ENCODE measurements at places on chromosomes 1 and 21.
A peak's percentile ranks its signal among the peaks of the same experiment; 100 is the strongest.

DNA sequence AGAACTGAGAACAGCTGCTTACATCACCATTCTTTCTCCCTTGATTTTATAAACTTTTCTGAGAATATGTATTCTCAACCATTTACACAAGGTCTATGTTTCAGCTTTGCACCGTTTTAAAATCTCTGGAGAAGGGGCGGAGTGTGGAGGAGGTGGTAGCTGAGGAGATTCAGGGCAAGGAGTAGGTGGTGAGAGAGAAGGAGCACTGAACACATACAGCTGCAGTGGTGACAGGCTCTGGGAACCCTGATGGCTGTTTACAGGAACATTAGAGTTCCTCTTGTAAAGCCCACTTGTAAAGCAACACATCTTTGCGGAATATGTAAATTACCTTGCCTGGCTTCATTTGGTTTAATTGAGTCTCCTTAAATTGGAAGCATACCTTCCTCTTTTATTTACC is 89.7 kb downstream of the SMYD2 start:
- no peak for DNase-seq

DNA sequence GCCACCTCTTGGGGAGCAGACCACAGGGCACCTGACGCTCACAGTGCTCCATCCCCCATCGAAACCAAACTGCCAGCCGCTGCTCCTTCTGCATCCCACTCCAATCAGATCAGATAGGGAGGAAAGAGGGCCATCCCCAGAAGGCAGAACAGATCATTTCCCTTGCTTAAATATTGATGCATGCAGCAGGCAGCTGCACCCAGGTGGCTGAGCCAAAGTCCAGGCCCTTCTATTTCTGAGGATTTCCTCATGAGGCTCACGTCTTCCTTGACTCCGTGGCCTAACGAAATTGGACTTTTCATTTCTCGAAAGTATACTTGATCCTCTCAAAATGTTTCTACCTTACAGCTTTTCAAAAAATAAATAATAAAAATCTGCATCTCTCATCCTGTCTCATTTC is 239.2 kb downstream of the ATG4C start:
- no peak for DNase-seq

DNA sequence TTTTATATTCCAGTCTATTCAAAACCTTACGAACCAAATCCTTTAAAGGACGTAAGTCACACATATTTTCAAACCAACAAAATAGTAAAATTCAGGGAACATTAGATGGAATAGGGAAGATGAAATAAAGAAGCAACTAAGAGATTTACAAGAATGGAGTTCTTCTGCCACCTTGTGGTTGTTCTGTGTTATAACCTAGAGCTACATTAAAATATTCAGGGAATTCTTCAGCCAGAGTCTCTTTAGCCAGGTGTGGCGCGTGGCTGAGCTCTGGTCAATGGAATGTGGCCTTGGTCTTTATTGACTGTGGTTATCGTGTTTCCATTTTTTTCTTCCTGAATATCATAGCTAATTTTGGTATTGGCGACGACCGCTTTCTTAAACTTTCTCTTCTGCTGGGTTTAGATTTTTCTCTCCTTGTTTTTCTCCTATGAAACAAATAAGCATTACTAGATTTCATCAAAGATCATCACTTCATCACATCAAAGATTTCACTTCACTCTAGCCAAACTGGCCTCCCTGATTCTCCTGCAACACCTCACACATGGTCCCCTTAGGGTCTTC is 221.3 kb downstream of the MRPL39 start:
- no peak for DNase-seq

GRCh38 chr1:98049370-98050135 is 128.7 kb upstream of the DPYD start:
- DNase-seq: no peak

- DNase-seq: no peak
Observed at GRCh38 chr1:179506199-179506598, 69.5 kb downstream of the NPHS2 start.

DNA sequence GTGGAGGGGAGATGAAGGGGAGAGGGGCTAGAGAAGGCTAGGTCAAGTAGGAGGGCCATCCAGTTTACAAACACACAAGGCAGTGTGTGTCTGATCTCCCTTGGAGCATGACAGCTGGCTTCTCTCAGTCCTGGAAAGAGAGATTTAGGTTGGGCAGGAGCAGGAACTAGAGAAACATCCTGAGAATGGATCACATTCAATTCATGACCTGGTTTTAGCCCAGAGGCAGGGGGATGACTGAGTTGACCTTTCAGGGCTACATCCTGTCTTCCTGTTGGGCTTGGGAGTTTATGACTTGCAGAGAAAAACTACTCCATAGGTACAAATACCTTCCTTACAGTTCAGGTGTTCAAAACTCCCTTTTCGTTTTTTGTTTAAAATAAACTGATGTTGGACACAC is 97.0 kb downstream of the IGSF21 start:
- no peak for DNase-seq

DNA sequence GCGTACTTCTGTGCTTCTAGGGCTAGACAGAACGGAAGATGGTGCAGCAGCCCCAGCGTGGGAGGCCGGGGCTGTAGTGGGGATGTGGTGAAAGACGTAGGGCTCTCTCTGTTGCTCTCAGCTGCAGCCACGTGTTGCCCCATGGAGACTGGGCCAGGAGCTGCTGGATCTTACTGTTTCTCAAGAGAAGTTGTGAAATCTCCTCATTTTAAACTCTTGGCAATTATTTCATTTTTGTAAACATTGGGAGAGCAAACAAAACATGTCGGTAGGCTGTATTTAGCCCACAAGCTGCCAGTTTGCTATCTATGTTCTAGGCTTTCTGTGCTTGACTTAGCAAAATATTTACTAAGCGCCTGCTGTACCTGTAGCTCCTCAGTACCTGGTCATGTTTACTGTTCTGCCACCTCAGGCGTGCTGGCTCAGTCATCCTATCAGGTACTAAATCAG is 15.9 kb upstream of the ELOA start:
- peak; percentile 59 for DNase-seq

- no peak for DNase-seq
Observed at GRCh38 chr1:87296206-87296605, 32.5 kb upstream of the LMO4 start.

DNA sequence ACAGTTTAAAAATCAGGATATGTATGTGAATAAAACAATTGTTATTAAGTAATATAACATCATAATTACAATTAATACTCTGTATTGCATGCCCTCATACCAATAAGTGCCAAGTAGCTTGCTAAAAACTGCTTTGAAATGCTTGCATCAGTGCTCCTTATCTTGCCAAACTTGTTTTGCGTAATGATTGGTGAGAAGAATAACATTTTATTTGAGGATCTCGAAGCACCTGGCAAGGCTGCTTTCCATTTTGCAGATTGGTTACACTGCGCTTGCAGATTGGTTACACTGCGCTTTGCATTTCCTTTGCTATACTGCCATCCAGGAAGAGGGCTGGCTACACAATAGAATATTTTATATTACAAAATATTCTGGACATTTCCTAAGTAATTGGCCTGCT is 1.7 kb upstream of the PBX1 start:
- DNase-seq: no peak

GRCh38 chr1:58815069-58815685 is 31.3 kb upstream of the JUN start:
- DNase-seq: peak; percentile 89

DNA sequence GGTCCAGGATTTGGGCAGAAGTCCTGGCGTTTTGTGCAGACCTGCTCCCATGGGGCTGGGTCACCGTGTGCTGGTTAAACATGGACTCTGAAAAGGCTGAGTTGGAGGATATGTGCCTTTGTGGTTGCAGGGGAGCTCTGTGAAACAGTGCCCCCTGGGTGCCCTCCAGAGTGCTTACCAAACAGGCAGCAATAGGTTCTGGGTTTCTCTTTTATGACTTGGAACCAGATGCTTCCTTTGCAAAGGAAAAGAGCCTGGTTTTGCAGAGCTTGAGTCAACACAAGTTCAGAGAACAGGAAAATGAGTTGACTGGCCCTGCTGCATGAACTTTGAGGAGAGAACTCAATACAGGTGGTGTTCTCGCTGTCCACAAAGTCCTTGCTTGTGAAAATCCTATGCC is 288.9 kb downstream of the TM2D1 start:
- DNase-seq: no peak

- peak; percentile 91 for DNase-seq
Observed at GRCh38 chr21:44949779-44950198, 10.0 kb downstream of the SLX9 start.

DNA sequence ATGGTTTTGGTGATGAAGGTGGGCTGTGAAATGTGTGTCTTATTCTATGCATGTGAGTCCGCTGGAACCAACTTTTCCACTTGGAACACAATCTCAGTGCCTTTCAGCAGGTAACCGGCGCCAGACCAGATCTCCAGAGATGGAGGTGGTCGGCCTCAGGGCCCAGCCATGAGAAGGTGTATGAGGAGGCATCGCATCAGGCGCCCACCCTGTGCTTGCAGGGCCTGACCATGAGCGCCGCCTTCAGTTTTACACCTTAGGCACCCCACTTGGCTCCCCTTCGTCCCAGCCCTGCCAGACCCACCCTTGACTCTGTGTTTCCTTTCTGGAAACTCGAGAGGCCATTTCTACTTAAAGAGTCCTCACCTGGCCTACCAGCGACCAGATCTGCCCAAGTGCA is 48.6 kb upstream of the ATF3 start:
- DNase-seq: no peak

DNA sequence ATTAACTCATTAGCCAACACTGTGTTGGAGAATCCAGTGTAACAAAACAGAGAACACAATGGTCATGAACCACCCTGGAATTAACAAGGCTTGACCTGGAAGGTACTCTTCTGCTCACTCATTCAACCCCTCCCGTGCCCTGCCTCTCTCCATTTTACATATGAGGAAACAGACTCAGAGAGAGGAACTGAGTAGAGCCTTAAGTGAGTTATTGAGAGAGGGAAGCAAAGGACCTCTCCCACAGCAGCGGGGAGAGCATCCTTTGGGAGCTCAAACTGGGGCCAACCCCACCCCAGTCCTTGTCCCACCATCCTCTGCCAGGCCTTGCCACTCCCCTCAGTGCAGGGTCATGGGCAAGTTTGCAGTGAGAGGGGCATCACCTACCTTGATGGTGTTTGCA is 1.4 kb downstream of the S100A12 start:
- no peak for DNase-seq

DNA sequence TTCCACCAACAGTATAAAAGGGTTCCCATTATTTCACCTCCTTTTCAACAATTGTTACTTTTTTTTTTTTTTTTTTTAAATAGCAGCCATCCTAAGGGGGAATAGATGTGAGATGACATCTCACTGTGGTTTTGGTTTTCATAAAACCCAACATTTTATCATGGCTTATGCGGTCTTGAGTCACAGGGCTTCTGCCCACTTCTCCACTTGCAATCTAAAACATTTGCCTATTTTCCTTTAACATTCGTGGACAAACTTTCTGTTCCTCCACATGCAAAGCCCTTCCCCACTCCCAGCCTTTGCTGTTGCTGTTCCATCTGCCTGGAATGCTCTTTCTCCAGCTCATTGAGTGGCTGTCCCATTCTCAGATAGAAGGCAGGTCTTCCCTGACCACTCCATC is 239.7 kb upstream of the KCNK2 start:
- no peak for DNase-seq

DNA sequence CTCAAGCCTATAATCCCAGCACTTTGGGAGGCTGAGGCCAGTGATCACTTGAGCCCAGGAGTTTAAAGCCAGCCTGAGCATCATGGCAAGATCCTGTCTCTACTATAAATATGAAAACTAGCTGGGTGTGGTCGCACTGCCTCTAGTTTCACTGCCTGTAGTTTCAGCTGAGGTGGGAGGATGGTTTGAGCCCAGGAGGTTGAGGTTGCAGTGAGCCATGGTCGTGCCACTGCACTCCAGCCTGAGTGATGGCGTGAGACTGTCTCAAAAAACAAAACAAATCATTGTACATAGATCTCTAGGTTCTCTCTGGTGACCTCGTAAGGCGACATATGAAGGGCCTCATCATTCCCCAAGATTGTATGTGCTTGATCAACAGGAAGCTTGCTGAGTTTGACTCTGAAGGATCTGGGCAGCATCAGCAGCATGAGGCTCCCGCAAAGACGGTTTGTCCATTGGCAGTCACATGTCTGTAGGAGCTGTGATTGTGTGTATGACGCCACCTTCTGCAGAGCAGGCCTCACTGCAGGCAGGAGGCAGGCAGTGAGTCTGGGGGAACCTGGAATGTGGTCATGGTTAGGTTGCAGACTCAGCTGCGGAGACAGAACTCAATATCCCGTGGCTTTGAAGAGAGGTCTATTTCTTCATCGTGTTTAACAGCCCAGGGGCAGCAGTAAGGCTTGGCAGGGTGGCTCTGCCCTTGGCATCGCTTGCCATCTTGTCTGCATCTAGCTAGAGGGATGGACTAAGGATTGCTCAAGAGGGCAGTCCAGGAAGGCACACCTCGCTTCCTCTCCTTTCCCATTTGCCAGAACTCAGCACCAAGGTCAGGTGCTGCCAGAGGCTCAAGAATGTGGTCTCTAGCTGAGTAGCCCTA is 14.0 kb downstream of the ATP5PO start:
- no peak for DNase-seq

- DNase-seq: no peak
Observed at GRCh38 chr21:38171723-38172344, 85.0 kb upstream of the KCNJ15 start.

DNA sequence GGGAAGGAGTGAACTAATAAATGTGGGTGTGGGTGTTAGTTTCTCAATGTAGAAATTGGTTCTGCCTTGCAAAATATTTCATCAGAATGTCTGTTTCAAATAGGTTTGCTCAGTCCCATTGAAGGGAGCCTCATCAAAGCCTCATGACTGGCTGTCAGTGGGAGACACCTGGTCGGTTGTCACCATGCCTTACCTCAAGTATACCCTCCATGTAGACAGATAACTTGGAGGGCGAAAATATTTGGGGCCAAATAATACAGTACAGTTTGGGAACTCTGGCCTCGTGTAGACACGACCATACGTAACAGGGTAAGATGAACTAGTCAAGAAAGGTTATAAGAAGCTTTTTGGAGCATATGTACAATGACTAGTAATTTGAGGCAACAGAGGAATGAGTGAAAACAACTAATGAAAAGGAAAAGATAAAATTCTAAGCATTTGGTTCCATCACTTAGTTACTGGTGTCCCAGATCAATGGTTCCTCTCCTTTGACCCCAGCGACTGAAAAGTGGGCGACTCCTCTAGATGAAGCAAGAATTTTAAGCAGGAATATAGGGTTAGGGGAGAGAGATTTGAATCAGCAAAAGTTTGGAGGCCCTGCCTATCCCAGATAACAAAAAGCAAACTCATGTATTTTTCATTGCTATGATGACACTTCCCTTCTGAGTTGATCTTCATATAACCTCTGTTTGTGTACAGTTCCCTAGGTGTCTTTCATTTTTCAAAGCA is 163.9 kb downstream of the LRRC40 start:
- no peak for DNase-seq

GRCh38 chr1:227885648-227886502 is 61.9 kb downstream of the WNT9A start:
- DNase-seq: peak; percentile 46

- DNase-seq: no peak
Observed at GRCh38 chr1:101079341-101079740, 53.8 kb upstream of the DPH5 start.

Data from colonic mucosa (tissue), 4 donors.